ENCODE measurements at places on chromosomes 5 and 9. TPM values are rescaled to one million over a fixed set of nuclear protein-coding genes. Genes with fewer than 3 reads are reported as not detected.

- peak; percentile 68 for DNase-seq
Observed at GRCh38 chr9:121607434-121608167, 43.8 kb upstream of the DAB2IP start.

DNA sequence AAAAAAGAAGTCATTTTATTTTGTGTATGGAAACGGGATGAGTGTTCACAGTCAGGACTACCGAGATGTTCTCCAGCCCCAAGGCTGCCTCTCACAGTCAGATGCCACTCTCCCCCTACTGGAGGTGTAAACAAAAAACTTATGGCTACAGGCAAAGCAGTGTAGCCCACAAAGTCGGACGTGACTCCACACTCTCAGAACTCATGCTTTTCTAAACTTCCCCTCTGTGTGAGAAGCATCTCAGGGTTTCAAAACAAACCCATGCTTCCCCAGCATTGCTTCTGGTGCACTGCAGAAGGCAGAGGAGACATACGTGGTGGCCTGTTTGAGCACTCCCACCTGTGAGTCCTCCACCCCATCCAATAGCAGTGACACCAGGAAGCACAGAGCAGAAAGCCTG is 580.3 kb downstream of the BNC2 start:
- DNase-seq: no peak

DNA sequence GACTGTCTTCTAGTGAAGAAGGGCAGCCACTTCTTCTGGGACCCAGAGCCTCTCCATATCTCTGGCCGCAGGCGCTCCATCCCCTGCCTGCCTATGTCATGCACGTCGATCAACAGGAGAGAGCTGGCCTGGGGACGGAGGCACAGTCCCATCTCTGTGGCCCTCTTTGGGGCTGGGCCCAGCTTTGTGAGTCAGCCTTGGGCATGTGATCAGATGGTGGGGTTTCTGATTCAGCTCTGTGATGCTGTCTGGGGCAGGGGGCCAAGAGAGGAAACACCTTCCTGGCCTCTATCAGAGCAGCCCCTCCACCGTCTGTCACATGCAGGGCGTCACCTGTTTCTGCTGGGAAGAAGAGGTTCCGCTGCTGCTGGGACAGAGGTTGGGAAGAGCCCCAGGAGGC is 72.6 kb downstream of the MVB12B start:
- DNase-seq: no peak

DNA sequence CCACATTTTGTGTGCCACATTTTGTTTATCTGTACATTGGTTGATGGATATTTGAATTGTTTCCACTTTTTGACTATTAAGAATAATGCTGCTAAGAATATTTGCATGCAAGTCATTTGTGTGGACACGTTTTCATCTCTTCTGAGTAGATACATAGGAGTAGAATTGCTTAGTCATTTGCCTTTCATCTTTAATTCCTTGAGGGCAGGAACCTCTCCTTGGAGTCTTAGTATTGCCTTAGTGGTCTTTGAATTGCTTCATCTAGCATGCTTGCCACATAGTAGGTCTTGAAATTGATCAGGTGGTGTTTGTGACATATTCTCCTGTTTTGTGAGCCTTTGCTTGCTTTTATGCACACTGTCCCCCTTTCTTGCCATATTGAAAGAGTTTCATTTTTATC is 128.5 kb downstream of the NR3C1 start:
- no peak for DNase-seq

GRCh38 chr9:35108461-35108860 is 5.5 kb upstream of the STOML2 start:
- no peak for DNase-seq

DNA sequence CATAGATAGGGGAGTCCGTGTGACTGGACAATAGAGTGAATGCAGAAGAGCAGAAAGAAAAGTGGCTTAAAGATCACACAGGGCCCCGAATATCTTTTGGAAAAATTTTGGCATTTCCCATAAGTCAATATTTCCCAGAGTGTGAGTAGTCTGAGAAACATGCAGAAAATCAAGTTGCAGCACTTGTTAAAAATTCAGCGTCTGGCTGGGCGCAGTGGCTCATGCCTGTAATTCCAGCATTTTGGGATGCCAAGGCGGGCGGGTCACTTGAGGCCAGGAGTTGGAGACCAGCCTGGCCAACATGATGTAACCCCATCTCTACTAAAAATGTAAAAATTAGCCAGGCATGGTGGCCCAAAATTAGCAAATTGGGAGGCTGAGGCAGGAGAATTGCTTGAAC is 227.0 kb downstream of the DRD1 start:
- no peak for DNase-seq

GRCh38 chr9:109450346-109450745 is 47.8 kb downstream of the PTPN3 start:
- no peak for DNase-seq

GRCh38 chr9:68832101-68832500 is 127.1 kb downstream of the PIP5K1B start:
- DNase-seq: no peak

- DNase-seq: no peak
Observed at GRCh38 chr5:125560476-125561225, 814.2 kb upstream of the ZNF608 start.

- DNase-seq: no peak
Observed at GRCh38 chr9:109682227-109682626, 97.8 kb upstream of the PALM2AKAP2 start.

GRCh38 chr5:32785611-32786254 is 74.6 kb downstream of the NPR3 start:
- DNase-seq: no peak

- no peak for DNase-seq
Observed at GRCh38 chr9:77010527-77010926, 8.9 kb upstream of the FOXB2 start.

- no peak for DNase-seq
Observed at GRCh38 chr9:106958955-106959657, 96.1 kb downstream of the ZNF462 start.

DNA sequence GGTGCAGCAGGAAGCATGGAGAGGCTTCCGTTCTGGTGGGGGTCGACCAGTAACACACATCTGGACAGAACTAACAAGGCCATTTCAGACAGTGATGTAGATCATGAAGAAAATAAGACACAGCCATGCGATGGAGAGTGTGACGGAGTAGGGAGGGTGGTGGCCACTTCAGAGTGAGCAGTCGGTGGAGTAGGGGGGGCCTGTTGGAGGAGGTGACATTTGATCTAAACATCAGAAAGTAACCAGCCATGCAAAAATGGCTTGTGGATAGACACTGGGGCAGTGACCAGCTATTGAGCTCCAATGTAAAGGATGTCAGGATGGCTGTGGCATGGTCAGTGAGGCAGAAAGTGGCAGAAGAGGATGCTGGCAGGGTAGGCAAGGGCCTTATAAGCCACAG is 65.9 kb downstream of the PPARGC1B start:
- DNase-seq: no peak

DNA sequence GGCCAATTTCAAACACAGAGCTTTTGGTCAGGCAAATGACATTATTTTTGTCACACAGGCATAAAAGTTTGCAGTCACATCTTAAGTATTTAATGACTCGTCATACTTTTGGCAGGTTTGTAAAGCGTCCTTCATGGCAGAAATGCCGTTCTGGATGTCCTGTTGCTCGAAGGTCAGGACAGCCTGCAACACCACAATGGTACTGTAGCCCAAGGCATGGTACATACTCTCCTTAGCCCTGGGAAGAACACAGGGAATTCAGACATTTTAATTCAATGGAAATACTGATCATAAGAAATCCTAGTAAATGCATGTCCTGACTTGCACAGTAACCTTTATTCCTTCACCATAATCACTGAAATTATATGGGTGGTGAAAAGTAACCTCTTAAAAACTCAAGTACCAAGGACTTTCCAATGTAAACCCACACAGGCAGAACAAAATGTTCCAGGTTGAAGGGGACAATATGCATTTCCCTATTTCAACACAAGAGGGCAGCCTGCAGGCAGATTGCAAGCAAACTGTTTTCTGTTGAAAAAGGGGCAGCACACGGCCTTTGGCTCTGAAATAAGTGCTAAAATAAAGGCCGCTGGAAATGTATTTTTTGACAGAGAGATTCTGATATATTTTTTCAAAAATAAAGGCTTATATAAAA is 95.7 kb downstream of the TTC39B start:
- DNase-seq: no peak

DNA sequence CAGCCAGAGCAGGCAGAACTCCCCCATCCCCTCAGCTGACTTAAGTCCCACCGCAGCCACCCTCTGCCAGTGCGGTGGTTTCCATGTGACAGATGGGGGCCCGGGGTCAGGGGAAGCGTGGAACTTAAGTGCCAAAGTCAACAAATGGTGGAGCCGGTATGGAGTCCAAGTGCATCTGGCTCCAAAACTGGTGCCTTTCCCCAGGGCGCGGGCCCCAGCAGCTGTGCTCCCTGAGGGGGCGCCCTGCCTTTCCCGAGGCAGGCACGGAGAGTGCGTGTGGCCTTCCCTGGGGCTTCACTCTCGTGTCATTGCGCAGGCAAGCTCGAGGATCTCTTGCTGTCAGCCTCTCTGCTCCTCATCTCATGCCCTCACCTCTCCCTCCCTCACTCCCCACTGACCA is 33.8 kb downstream of the SLC46A2 start:
- DNase-seq: no peak

- no peak for DNase-seq
Observed at GRCh38 chr5:90949469-90950358, 391.1 kb downstream of the ADGRV1 start.

The ZDHHC21 gene
- 7.9 TPM for total RNA-seq

The C9orf153 gene
- 0.38 TPM for total RNA-seq

The LHX2 gene
- total RNA-seq: not detected

The ANKRD18B gene
- not detected for total RNA-seq

The CNTNAP3 gene
- total RNA-seq: 9.9 TPM

The PROB1 gene
- 46.3 TPM for total RNA-seq

The CDH9 gene
- not detected for total RNA-seq

The CD14 gene
- 26.2 TPM for total RNA-seq
